ENCODE measurements at places on chromosomes 5 and 9.

DNA sequence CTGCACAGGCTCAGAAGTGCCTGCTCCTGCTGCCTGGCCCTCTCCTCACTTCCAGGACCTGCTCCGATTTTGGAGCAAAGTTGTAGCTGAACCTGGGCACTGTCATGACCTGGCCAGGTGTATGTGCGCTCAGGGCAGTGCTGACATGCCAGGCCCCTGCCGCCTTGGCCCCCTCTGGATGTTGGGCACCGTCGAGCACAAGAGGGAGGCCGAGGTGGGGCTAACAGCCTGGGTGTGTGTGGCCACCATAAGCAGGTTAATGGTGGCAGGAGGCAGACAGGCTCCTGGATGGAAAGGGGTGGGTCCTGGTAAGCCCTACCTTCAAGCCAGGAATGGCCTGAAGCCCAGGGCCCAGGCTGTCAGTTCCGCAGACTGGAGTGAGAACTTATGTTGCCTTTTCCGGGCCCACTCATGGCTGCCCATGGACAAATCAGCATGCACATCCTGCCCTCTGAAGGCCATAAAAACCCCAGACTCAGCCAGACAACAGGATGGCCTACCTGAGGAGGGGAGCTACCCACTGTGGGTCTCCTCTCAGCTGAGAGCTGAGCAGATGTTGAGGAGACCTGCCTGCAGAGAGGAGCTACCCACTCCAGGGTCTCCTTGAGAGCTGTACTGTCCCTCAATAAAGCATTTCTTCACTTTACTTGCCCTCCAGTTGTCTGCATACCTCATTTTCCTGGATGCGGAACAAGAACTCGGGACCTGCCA is 66.2 kb downstream of the NACC2 start:
- DNase-seq: no peak

GRCh38 chr9:129500161-129500862 is 120.6 kb downstream of the C9orf50 start:
- DNase-seq: no peak

- DNase-seq: no peak
These were observed 778 bp upstream of the PPP6C start for GRCh38 chr9:125190361-125190801.

DNA sequence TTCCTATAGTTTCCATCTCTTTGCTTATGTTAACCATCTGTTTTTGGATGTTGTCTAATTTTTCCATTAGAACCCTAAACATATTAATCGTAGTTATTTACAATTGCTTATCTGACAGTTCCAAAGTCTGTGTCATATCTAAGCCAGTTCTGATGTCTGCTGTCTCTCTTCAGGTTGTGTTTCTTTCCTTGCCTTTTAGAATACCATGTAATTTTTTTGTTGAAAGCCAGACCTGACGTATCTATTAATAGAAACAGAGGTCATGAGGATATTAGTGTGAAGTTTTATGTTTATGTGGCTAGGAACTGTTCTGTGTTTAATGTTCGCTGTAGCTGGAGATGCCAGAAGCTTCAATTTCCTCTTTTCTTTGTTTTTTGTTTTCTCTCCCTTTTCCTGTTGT is 52.2 kb downstream of the ZNF618 start:
- DNase-seq: no peak

DNA sequence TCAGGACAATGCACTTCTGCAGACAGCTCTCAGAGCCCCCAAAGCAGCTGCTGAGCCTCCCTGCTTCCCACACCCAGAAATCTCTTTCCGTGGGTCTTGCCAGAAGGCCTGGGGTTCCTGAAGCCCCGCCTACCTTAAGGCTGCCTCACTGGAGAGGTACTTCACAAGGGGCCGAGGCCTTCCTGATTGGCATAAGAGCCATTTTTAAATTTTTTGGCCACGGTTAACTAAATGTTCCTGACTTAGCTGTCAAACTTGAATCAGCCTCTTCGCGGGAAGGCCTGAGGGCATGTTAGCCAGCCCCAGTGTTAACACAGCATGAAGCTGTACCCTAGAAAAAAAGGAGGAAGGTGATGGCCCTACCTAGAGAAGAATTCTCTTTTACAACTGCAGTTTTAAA is 20.7 kb upstream of the EPB41L4B start:
- DNase-seq: no peak

- DNase-seq: no peak
These were observed 167.5 kb upstream of the CLINT1 start for GRCh38 chr5:158026304-158027031.

DNA sequence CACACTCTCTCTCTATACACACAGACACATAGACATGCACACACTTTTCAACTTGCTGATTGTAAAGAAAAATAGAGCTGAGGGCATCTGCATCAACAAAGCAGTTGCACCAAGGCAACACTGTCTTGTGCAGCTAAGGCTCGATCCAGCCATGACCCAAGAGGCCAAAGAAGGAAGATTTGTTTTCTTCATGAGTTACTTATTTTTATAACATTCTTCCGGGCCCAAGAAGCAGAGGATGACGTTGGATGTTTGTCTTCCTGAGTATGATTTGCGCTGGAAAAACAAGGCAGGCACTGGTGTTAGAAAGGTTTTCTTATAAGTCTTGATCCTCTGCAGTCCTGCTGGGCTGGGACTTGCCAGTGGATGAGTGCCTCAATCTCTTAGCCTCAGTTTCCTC is 344.1 kb downstream of the ADAMTS6 start:
- DNase-seq: no peak

- DNase-seq: no peak
These were observed 7.4 kb downstream of the EEIG1 start for GRCh38 chr9:127973169-127974000.

DNA sequence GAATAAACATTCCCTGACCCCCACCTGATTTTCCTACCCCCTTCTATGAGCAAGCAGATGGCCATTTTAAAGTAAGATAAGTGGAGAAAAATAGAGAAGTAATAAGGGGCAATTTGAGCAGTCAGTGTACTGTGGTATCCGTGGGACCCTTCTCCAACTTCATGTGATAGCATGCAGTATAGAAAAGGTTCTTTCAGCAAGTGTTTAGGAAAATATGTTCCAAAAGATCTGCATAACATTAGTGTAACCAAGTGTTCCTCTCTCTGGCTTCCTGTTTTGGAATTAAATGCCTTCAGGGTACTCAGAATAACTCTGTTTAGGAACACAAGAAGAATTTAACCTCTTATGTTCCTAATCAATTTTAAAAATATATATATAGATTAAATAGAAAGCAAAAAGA is 134.9 kb downstream of the ATG10 start:
- no peak for DNase-seq

DNA sequence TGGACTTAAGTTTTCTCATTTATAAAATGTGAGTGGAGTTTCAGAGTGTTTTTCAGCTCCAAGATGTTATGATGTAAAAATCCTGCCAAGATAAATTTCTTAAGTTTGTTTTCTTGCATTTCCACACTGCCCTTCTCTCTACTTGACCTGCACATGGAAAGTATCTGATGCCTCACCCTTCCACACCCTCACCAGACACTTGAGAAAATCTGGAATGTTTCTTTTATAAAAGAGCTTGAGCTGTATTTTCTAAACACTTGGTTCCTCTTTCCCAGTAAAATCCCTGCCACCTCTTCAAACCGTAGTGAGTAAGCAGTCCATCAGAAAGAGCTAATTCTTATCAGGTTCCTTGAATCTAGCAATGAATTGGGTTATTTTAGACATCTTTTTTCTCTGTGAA is 42.9 kb downstream of the FOXD1 start:
- DNase-seq: no peak

DNA sequence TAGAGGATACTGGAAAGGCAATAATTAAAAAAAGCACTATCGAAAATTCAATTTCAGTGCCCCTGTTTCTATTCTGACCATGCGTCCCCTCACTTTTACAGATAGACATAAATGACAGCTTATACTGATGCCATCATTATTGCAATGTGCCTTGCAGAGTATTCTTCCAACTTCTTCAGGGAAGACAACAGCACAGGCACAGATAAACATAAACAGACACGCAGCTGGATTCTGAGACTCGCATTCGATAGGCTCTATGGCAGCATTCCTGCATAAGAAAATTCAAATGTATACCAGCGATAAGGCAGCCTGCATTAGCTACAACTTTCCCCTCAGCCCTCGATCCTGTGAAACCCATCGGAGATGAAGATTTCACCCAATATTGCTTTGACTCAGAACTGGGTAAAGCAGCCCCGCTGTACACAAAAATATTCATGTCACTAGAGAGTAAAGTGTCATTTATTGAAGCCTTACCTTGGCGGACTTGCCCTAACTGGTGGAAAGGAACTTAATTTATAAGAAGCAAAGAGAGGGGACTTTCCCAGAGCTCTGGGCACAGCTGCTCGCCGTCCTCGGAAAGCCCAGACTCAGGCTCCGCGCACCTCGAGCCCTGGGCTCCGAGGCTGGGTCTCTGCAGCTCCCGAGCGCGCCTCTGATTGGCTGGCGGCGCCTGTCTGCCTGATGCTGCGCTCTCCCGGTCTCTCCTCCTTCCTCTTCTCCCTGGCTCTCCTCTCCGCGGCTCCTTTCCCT is at the start of gene CDH18:
Gene CDH18 (minus strand): TSS at position 589 of the 750 bp plus-strand sequence. CDS start 149,214 bp downstream, outside the sequence.
- no peak for DNase-seq
